ENCODE measurements at places on chromosomes 11 and 22.

- peak; percentile 82 for DNase-seq
- peak overlapping the region; percentile 86 for H3K27ac ChIP-seq
- H3K36me3 ChIP-seq: peaks cover 19% of the 10 kb centered on the region
- H3K4me3 ChIP-seq: peak overlapping the region; percentile 62
Measured at GRCh38 chr11:47216121-47216798, 1.5 kb downstream of the DDB2 start.

GRCh38 chr11:10807493-10808234 lies 1.1 kb downstream of the EIF4G2 start:
- peaks cover 45% of the 10 kb centered on the region for H3K36me3 ChIP-seq
- H3K4me1 ChIP-seq: peaks cover 18% of the 10 kb centered on the region
- peak overlapping the region; percentile 94 for H3K4me3 ChIP-seq
- peak; percentile 62 for DNase-seq

GRCh38 chr11:83827520-83827919 lies 541.4 kb upstream of the CCDC90B start:
- H3K36me3 ChIP-seq: no peaks in the 10 kb centered on the region
- no peak overlapping the region for H3K4me3 ChIP-seq
- no peak for DNase-seq
- H3K27ac ChIP-seq: no peak overlapping the region
- peaks cover 26% of the 10 kb centered on the region for H3K4me1 ChIP-seq

GRCh38 chr11:13338427-13339069 lies 61.0 kb downstream of the BMAL1 start:
- H3K4me1 ChIP-seq: peaks cover 4% of the 10 kb centered on the region
- no peaks in the 10 kb centered on the region for H3K36me3 ChIP-seq

DNA sequence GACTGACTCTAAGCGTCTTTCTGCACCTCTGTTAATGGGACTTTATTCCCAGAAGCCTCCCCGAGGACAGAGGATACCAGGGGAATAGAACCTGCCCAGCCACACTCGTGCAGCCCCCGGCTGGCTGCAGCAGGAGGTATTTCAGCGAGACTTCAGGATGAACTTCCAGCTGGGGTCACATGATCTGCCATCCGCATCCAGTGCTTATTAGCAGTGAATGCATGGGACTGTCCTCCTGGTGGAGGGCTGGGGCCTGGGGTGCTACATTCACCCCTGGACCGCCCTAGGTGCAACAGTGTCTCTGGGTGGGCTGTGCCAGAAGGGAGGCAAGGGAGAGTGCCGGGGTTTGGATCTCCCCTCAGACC lies 1.6 kb downstream of the DUSP8 start:
- H3K36me3 ChIP-seq: no peaks in the 10 kb centered on the region
- H3K4me1 ChIP-seq: peaks cover 6% of the 10 kb centered on the region
- H3K4me3 ChIP-seq: no peak overlapping the region
- no peak overlapping the region for H3K27ac ChIP-seq
- no peak for DNase-seq

GRCh38 chr11:92735039-92735438 lies 234.4 kb upstream of the MTNR1B start:
- H3K27me3 ChIP-seq: peaks cover 3% of the 10 kb centered on the region
- H3K27ac ChIP-seq: no peak overlapping the region
- H3K4me3 ChIP-seq: no peak overlapping the region
- H3K36me3 ChIP-seq: no peaks in the 10 kb centered on the region
- H3K4me1 ChIP-seq: peaks cover 8% of the 10 kb centered on the region
- DNase-seq: peak; percentile 46

All from A673 (cell line).